ENCODE measurements at places on chromosomes 5 and 9.

DNA sequence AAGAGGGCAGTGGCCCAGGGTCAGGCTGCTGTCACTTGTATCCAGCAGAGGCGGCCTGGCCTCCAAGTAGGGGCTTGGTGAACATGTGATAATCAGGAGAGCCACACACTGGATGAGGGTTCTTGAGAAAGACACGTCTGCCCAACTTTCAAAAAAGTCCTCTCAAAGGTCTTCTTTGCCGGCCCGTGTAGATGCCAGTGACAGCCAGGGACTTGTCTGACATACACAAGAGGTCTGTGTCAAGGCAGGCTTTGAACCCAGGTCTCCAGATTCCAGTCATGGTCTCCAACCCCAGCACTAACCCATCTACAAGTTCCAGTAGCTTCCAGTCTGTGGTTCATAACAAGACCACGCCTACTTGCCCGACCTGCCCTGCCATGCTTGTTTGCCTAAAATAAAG, 7.9 kb upstream of the AMBP start:
- no peak for DNase-seq

DNA sequence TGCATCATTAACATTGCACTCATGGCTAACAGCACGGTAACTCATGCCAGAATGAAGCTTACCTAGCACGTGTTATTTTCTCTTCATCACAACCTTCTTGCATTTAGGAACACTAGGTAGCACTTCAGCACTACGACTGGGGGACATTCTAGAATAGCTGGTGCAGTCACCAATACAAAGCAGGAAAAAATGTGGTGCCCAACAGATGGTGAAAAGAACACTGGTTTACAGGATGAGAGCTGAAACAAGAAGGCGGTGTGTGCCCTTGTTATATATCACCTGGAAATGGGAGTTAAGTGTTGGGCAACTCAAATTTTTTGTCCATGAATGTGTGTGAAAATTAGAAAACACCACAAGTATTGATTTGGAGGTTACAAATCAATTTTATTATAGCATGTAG, 30.0 kb downstream of the GALNT12 start:
- DNase-seq, result no peak

DNA sequence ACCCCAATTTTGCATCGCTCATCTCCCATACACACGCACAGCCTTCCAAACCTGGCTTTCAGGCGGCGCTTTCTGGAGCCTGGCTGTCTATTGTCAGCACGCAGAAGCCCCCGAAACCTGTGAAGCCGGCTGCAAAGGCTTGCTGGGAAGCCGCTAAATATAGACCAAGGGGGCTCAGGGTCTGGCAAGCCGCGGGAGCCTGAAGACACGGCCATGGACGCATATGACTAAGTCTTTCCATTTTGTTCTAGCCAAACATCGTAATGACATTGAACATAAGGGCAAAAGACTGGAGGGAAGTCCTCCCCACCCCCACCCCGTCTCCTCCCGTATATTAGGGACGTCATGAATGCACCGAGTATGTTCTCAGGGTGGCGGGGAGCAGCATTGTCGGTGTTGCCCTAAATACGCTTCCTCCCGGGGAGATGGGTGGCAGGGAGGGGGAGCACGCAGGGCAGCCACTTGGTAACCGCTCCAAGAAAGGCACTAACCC, 1.1 kb downstream of the CTNND2 start:
- no peak for DNase-seq

DNA sequence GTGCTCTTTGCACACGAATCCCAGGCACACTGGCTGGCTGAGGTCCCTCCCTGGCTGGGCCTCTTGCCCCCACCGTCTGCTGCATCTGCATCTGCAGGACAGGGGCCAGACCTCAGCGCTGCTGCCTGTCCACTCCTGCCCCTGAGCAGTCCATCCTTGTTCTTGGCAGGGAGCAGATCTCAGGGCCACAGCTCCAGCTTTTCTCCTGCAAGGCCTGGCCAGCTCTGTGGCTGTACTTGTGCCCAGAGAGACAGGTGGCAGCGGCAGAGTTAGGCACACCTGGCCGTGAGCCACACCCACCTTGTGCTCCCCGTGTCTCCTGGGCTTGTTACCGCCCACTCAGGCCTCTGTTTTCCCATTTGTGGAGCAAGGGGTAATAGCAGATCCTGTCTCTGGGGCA, 13.9 kb downstream of the NEK6 start:
- no peak for DNase-seq

GRCh38 chr5:154373326-154373725, 72.5 kb upstream of the SAP30L start:
- DNase-seq, result no peak

Measured in left renal cortex interstitium (tissue), 4 donors.